ENCODE measurements at places on chromosomes 13 and 19. TPM values are rescaled to one million over a fixed set of nuclear protein-coding genes. Genes with fewer than 3 reads are reported as not detected.

VN1R2 gene
- not detected for polyA plus RNA-seq

TMIGD2 gene
- polyA plus RNA-seq, result 0.44 TPM

FAM124A gene
- 4.3 TPM for polyA plus RNA-seq

KLK14 gene
- polyA plus RNA-seq, result 0.53 TPM

DNA sequence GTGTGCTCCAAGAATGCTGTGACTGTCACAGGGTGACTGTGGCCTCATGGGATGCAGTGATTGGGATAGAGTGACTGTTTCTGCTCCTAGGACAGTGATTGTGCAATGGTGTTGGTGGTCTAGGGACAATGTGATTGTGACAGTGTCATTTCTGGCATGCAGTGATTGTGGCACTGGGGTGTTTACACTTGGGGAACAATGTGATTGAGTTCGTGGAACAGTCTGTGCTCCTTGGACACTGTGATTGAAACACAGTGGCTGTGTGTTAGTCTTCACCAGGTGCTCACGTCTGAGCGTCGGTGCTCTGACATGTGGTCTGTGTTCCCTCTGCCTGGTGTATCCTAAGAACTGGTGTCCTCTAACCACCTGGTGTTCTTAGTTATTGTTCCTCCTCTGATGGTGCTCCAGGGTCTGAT is 1.7 kb downstream of the PDE4A start:
- DNase-seq, result no peak

- DNase-seq, result no peak
Observed at GRCh38 chr13:80477661-80478443, 136.9 kb upstream of the SPRY2 start.

GRCh38 chr19:30667227-30667626 is 295.0 kb downstream of the ZNF536 start:
- DNase-seq, result no peak

DNA sequence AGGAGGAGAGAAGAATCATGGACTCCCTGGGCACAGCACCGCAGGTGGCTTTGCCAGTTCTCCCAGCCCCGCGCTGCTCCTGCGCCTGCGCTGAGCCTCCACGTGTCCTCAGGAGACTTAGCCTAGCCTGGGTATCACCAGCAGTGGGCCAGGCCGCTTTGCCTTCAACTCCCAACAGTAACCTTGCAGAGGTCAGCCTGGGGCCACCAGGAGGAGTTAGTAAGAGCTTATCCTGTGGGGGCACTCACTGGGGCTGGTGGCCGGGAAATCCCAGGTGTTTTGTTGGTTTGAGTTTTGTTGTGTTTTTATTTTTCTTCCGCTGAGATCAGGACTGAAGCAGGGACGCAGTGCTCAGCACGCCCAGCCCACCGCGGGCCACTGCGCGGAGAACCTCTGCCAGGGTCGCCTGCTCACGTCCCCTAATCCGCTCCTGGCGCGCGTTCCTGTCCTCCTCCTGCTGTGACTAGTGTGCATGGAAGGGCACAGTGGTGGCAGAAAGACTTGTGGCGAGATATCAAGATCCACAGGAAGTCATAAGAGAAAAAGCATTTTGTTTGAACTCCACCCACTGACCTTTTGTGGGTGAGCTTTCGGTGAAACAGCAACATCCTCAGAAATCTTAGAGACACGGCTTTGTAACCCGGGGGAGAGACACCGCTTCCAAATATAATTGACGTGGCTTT is 207.4 kb upstream of the RFC3 start:
- no peak for DNase-seq

DNA sequence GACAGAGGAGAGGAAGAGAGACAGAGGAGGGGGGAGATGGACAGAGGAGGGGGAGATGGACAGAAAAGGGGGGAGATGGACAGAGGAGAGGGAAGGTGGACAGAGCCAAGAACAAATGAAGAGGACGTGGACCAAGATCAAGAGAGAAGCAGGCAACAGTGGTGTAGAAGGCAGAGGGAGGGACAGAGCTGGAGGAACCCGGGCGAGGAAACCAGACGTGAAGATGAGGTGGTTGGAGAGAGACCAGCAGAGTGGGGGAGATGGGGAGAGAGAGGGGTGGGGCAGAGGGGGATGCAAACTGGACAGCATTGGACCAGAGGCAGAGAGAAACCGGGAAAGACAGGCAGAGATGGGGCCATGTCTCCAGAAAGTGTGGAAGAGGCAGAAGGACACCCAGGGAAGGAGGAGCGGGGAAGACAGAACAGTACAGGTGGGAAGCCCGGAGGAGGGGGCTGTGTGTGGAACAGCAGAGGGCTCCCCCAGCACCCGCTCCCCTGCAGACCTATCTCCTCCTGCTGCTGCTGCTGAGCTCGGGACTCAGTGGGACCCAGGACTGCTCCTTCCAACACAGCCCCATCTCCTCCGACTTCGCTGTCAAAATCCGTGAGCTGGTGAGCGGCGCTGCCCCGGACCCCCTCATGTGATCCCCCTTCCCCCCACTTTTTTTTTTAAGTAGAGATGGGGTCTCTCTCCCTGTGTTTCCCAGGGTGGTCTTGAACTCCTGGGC is 1.3 kb downstream of the FLT3LG start:
- no peak for DNase-seq

GRCh38 chr13:44302940-44303575 is 70.6 kb upstream of the SERP2 start:
- no peak for DNase-seq

GRCh38 chr13:28451482-28452217 is 43.3 kb downstream of the FLT1 start:
- no peak for DNase-seq

DNA sequence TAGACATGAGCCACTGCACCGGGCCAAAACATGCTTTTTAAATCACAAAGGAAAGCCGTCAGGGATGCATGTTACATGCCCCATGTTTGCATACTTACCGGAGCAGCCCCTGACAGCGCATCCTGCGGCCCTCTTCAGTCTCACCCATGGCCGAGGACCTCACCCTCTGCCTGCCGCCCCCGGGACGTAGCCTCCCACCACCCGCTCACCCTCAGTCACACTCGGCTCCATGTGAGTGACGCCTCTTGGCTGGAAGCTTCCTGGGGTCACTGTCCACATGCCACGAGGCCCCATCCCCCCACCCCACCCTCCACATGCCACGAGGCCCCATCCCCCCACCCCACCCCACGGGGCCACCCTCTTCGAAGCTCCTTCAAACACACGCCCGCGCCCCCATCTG is 46.1 kb upstream of the SPACA7 start:
- no peak for DNase-seq
